ENCODE measurements at places on chromosomes 6 and 20.

GRCh38 chr6:53436526-53437303 lies 88.0 kb upstream of the ELOVL5 start:
- DNase-seq, result no peak

- no peak for DNase-seq
These were observed 127.9 kb downstream of the FARS2 start for GRCh38 chr6:5389086-5389745.

- no peak for DNase-seq
These were observed 22.6 kb downstream of the DYNLT1 start for GRCh38 chr6:158621694-158622544.

- DNase-seq, result no peak
These were observed 143.1 kb upstream of the PCSK2 start for GRCh38 chr20:17083738-17084137.

DNA sequence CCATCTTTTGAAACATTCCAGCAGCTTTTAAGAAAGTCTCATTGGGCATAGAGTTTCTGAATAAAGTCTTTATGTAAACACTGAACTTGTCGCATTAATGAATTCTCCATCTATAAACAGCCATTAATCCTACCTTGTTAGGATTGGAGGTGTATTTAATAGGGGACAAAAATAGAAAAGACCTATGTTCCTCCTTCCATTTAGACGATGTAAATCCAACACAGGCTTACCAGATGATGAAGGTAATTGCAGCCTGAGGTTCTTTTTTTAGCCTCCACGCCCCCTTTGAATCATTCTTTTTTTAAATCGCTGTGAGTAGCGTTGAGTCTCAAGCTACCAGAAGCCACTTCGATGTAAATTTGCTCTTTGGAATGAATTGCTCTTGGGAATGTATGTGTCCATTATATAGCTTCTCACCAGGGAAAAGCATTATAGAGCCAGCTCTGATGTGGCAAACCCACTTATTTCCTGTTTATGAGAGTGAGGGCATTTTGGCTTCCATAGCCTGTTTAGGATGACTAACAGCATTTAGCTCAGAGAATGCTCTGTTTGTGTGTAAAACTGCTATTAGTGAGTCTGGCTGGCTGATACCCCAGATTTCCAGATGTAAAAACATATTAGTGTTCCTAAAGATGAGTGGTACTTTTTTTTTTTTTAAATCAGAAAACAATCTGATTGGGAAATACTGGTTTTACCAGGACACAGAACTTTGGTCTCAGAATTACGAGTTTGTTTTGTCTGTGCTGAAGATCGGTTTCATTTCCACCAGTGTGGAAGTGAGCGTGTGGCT lies 74.9 kb upstream of the CLDN20 start:
- DNase-seq, result no peak
